ENCODE measurements at places on chromosomes 5 and 9.

DNA sequence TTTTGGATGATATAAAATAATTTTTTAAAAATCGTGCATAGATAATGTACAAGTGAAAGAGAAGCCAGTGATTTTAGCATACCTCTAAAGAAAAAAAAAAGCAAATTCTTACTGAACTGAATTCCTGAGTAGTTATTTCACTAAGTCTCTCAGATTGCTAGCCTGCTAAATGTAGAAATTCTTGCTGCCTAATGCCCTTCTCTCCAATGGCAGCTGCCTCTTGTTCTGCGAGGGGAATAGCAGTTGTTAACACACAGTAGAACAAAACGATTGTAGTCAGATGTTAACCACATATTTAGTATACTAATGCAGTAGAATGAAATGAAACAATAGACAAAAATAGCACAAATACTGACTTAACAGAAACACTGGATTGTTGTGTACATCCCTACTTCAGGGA, 26.8 kb downstream of the SMAD5 start:
- no peak for DNase-seq

- DNase-seq: no peak
Measured at GRCh38 chr9:19551124-19551929, 142.5 kb downstream of the ACER2 start.

GRCh38 chr5:88724201-88724600, 158.8 kb downstream of the MEF2C start:
- peak; percentile 10 for DNase-seq

- no peak for DNase-seq
Measured at GRCh38 chr9:125896404-125896803, 149.2 kb downstream of the PBX3 start.

DNA sequence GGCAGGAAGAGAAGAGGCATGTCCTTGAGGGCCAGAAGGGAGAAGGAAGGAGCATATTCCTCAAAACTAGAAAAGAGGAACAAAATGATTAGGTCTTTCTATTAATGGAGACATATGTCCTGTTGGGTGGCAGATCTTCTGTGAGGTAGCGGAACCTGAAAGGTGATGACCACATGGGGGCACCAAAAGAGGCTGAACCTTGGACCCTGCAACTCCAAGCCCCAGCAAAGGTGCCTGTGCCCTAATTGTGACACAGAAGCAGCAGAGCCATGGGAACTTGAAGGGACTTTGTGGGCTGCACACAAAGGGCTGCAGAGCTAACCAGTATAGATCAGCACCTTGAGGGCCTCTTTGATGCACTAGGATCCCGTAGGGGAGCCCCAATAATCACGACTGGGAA, 158.0 kb downstream of the BAAT start:
- no peak for DNase-seq

GRCh38 chr9:92769286-92769685, 4.7 kb upstream of the BICD2 start:
- DNase-seq: no peak

DNA sequence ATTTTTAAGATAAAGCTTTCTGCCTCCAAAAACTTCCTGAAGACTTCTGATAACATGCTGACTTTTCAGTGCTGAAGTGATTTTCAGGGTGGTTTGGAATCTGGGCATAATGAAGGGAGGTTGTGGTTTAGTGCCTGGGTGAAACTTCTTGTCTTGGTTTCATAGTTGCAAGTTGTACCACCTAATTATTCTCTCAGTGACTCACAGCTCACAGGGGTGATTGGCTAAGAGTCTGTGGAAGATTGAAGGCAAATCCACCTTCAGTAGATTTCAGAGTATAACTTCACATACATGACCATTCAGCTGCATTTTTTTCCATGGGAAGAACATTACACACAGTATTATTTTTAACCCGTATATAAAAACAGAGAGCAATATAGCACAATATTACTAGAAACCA, 199.9 kb downstream of the PTTG1 start:
- no peak for DNase-seq

- no peak for DNase-seq
Measured at GRCh38 chr9:95515272-95516113, 1.3 kb downstream of the PTCH1 start.

- DNase-seq: no peak
Measured at GRCh38 chr5:178213748-178214151, 9.4 kb downstream of the HNRNPAB start.

- no peak for DNase-seq
Measured at GRCh38 chr5:154202379-154203260, 12.1 kb downstream of the GALNT10 start.

DNA sequence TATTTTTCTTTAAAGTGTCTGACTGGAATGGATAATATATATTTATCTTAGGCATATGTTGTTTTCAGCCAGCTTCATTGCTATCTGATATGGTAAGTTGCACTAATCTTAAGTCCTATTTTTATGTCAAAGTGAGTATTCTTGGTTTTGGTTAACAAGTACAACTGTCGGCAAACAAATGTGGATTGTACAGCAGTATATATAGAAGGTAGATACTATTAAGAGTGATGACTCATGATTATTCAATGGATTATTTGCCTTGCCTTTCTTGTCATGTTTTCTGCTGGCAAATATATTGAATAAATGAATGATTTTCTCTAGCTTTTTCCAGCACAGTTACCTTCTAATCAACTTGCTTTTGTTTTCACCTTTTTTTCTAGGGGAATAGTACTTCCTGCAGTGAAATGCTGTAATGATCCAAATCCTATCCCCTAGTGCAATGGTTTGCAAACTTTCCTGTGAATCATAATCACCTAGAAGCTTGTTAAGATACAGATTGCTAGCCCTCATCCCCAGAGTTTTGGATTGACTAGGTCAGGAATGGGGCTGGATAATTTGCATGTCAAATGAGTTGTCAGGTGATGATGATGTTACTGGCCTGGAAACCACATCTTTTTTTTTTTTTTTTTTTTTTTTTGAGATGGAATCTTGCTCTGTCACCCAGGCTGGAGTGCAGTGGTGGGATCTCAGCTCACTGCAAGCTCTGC, 60.8 kb upstream of the ARRDC3 start:
- no peak for DNase-seq

- DNase-seq: peak; percentile 15
Measured at GRCh38 chr9:116212986-116213692, 59.5 kb downstream of the PAPPA start.

GRCh38 chr5:110377943-110378342, 348.5 kb downstream of the TMEM232 start:
- peak; percentile 7 for DNase-seq

GRCh38 chr9:79812507-79813257, 240.9 kb downstream of the TLE4 start:
- no peak for DNase-seq

DNA sequence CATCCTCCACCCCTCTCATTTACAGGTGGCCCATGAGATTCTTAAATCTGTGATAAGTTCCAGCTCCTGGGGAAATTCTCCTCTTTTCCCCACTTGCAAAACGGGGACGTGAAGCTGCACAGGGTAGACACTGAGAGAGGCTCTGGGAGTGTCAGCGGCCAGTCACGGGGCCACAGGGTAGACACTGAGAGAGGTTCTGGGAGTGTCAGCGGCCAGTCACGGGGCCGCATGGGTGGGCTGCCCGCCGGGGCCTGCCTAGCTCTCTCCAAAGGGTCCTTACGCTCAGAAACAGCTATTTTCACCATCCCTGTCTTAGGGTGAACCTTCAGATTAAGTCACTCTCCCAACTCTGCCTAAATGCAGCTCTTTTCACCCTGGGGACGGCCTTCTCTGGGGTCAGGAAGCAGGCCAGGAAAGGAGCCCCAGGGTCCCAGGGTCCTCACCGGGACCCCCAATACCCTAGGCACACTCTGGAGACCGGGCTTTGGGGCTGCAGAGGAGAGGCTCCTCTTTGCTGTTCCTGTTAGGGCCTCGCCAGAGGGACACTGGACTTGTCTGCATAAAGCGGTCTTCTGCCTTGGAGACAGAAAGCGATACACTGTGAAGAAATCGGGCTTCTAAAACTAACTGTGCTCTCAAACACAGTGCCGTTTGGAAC, 1.5 kb downstream of the FAM78A start:
- DNase-seq: no peak

DNA sequence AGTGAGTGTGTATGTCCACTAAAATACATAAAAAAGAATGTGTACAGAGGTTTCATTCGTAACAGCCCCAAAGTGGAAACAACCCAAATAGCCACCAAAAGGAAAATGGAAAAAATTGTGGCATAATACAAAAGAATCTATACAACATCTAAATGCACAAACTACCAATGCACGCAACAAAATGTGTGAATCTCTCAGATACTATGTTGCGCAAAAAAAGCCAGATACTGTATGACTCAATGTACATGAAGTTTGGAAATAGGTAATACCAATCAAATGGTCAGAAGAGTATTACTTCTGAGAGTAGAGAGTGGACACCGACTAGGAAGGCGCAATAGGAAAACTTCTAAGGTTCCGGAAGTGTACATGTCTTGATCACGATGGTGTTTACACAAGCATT, 2.4 kb downstream of the XPA start:
- no peak for DNase-seq

- no peak for DNase-seq
Measured at GRCh38 chr9:137441289-137441934, at the start of gene ENTPD8. Gene ENTPD8, minus strand, starts transcription at chr9:137441357. Its CDS starts 3,072 bp downstream, at chr9:137438285.

GRCh38 chr9:36896296-36896695, 137.8 kb downstream of the PAX5 start:
- DNase-seq: no peak

- no peak for DNase-seq
Measured at GRCh38 chr5:143601917-143602333, 198.4 kb upstream of the NR3C1 start.

DNA sequence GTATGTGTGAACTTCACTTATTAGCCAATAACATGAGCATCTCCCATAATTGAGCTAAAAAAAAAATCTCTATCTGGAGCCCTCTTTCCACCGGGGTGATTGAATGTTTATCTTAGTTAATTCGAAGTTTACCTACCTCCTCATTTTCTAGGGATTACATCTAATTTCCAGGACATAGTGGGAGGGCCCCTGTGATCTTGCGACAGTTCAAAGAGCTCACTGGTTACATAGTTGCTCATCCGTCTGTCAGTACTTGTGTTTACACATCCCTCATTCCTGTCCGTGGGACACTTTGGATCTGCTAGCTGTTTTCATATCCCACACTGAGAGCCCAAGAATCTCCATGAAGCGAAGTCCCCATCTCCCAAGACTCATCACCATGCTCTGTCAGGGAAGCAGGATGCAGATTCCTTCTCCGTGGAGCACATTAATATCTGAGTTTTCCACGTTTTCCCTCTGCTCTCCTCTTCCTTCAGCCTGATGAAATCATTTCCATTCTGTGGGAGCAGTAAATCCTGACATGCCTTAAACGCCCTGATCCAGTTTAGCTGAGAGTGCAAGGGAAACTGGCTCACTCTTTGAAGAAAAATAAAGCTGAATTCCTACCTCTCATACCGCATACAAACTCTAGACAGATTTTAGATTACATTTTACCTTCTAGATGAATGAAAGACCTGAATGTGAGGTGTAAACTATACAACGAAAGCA, 10.2 kb upstream of the SFXN1 start:
- no peak for DNase-seq

- no peak for DNase-seq
Measured at GRCh38 chr5:164869325-164869724, 1363.9 kb downstream of the MAT2B start.

GRCh38 chr5:132011622-132012343, at the start of gene ACSL6:
Gene ACSL6, minus strand, starts transcription at chr5:132011658. Its CDS starts 105 bp downstream, at chr5:132011553.
- no peak for DNase-seq

DNA sequence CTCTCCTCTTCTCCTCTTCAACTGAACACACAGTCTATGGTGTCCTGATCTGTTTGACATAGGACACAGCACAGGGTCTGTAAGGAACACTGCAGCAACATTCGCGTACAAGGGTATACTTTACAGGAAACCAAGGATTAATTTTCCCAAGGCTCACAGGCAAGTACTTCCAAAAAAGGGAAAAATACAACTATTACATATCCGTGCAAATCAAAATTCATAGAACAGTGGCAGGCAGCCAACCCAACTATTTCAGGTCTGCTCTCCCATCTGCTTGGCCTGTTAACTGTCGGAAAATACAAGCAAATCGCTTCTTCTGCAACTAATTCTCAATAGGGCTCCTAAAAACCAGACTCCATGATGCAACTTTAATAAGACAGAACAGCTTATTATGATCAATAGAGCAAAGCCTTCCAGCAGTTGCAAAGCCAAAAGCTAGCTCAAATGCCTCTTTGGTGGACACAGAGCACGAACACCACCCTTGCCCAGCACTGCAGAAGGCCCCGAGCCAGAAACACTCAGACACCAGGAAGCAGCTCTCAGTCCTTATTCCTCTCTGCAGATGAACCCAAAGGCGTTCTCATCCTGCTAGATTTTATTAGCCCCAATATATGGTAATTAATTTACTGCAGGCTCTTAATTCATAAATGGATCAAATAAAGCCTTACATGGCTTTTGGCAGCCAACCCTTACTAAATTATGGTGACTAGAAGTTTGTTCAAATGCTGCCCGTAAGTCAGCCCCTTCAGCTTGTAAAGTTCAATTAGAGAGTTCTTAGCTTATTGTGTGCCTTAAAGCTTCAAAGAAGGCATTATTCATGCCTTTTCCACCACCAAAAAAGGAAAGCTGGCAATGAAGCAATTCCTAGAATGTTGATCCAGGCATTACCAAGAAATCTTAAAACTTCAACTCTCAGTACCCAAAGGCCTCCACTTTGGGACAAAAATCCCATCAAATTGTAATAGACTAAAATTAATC, 68.8 kb downstream of the ZNF608 start:
- DNase-seq: no peak

- peak; percentile 94 for DNase-seq
Measured at GRCh38 chr9:94139672-94140417, 55.6 kb downstream of the PTPDC1 start.

GRCh38 chr9:4463824-4464223, 26.4 kb upstream of the SLC1A1 start:
- no peak for DNase-seq

- no peak for DNase-seq
Measured at GRCh38 chr9:133420392-133420827, 1.8 kb upstream of the ADAMTS13 start.

- no peak for DNase-seq
Measured at GRCh38 chr5:141878186-141878710, at the start of gene PCDH1. Gene PCDH1, minus strand, starts transcription at chr5:141878410. Its CDS starts 148 bp downstream, at chr5:141878262.

DNA sequence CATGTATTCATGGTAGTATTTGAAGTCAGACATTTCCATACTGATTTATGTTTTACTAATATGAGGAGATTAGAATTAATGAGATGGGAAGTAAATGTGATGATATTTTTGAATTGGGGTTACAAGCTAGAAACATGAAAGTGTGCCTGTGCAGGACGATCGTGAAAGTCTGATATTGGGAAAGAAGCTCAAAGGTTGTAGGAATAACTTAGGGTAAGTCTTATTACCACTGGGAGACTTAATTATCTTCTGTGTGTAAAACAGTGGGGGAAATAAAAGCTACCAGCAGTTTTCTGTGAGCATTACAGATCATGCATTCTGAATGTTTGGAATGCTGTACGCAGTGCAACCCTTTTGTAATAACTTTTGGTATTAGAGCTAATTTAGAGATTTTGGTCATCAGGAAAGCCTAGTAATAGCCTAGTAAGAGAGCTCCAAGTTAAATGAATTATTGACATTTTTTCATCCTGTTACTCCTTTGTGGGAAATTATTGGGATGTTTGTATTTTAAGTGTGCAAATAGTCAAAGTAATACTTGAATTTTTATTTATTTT, 153.9 kb downstream of the PCSK5 start:
- DNase-seq: no peak

- DNase-seq: no peak
Measured at GRCh38 chr5:425714-426113, 17.3 kb upstream of the EXOC3 start.

Data from HFFc6 (cell line).